ENCODE measurements at places on chromosomes 12 and 14.

DNA sequence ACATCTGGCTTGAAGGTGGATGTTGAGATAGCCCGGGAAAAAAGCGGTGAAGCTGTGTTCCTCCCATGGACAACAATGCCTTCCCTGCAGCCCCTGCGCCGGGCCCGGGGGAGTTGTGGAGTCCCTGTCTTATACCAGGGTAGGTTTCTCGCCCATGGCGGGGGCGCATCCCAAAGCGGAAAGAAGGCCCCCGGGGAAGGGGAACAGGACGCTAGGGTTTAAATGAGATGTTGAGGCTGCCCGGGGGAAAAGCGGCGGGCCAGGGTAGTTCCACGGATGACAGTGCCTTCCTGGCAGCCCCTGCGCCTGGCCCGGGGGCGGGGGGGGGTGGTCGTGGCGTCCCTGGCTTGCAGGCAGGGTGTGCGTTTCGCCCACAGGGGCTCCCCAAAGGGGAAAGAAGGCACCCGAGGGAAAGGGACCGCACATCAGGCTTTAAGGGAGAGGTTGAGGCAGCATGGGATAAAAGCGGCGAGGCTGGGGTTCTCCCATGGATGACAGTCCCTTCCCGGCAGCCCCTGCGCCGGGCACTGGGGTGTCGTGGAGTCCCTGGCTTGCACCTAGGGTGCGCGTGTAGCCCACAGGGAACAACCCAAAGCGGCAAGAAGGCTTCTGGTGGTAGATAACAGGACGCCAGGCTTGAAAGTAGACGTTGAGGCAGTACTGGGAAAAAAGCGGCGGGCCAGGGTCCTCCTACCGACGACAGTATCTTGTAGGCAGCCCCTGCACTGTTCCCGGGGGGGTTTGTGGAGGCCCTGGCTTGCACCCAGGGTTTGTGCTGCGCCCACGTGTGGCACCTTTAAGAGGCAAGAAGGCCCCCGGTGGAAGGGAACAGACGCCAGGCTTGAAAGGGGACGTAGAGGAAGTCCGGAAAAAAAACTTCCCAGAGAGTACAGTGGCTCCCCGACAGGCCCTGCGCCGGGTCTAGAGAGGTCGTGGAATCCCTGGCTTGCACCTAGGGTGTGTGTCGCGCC, 160.8 kb upstream of the ALG10B start:
- DNase-seq: no peak

GRCh38 chr14:90782892-90783291, 33.3 kb downstream of the TTC7B start:
- DNase-seq: no peak

DNA sequence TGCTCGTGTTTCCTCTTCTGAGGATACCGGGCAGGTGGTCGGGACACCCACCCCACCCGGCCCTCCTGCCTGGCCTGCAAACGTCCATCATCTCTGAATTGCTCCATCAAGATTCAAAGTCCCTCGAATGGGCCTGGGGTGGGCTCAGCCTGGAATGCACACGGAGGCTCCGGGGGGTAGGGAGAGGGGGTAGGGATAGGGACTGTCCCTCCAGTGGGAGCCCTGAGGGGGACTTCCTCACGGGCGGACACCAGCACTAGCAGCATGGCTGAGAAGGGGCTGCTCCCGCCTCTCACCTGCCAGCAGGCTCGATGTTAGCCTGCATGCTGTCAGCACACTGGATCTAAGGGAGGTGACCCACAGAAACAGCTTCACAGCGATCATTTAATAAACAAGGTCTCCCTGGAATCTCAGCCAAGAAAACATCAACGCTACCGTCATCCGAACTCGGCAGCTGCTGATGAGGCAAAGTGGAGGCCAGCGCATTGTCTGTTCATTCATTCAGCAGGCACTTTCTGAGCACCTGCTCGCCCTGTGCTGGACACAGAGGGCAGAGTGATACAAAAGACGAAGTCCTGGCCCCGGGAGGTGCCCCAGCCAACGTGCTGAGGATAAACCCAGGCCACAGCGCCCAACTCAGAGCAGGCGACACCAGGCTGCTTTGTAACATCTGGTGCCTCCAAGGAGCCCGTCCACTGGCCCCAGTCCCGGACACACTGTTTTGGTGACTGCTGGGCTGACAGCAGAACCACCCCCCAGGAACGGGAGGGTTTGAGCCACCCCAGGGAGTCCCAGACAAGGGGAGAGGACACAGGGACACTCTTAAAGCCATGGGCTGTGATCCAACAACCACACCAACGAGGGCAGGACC, 6.3 kb downstream of the TMEM179 start:
- no peak for DNase-seq

DNA sequence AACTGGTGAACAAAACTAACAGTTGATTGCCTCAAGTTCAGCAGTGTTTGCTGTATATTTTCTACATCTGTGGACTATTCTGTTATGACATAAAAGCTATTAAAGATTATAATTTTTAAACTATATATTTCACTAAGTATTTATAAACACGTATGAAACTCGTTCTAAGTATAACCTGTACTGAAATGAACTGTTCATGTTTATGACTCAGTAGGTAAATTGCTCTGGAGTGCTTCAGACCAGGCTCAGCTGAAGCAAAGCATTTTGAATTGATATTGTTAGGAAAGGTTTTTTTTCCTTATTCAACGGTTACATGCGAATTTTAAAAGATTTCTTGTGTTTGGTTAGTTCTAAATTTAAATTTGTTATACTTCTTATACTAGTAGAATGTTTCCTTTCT, 151.3 kb downstream of the RAD51B start:
- no peak for DNase-seq

- DNase-seq: peak; percentile 81
Measured at GRCh38 chr12:113048716-113049127, 7.8 kb upstream of the DTX1 start.

- no peak for DNase-seq
Measured at GRCh38 chr12:100646896-100647295, 73.4 kb downstream of the GAS2L3 start.

GRCh38 chr12:4817880-4818279, 91.8 kb upstream of the KCNA1 start:
- no peak for DNase-seq

GRCh38 chr14:56195704-56196103, 77.5 kb downstream of the PELI2 start:
- DNase-seq: no peak

DNA sequence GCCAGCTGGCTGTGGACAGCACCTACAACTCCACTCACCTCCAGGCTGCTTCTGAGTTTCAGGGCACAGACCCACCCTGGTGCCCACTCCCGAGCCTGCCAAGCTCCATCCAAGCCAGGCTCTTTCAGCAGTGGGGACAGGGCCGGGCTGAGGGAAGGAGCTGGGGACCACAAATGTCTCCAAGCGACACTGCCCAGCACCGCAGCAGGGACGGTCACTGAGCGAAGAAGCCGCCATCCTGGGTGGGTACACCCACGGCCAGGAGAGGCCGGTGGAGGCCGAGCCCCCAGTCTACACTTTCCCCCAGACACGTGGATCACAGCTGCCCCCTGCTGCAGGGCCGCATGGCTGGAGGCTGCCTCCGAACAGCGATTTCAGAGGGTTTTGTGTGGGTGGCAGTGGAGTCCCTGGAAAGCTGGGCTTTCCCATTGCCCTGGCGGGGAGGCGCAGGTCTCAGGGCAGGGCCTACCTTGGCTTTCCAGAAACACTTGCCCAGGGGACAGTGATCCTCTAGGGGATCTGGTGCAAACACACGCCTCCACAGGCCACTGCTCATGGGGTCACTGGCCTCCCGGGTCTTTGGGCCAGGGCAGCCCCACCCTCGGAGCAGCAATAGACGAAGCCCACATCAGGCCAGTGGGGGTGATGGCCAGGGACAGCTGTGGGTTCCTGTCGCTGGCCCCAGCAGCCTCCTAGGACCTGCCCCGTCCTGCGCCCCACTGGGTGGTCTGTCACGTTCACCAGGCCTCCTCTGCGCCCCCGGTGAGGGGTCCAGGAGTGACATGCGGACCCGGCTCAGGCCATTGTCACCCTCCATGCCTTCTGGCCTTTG, 1.2 kb upstream of the GPR132 start:
- DNase-seq: peak; percentile 67

DNA sequence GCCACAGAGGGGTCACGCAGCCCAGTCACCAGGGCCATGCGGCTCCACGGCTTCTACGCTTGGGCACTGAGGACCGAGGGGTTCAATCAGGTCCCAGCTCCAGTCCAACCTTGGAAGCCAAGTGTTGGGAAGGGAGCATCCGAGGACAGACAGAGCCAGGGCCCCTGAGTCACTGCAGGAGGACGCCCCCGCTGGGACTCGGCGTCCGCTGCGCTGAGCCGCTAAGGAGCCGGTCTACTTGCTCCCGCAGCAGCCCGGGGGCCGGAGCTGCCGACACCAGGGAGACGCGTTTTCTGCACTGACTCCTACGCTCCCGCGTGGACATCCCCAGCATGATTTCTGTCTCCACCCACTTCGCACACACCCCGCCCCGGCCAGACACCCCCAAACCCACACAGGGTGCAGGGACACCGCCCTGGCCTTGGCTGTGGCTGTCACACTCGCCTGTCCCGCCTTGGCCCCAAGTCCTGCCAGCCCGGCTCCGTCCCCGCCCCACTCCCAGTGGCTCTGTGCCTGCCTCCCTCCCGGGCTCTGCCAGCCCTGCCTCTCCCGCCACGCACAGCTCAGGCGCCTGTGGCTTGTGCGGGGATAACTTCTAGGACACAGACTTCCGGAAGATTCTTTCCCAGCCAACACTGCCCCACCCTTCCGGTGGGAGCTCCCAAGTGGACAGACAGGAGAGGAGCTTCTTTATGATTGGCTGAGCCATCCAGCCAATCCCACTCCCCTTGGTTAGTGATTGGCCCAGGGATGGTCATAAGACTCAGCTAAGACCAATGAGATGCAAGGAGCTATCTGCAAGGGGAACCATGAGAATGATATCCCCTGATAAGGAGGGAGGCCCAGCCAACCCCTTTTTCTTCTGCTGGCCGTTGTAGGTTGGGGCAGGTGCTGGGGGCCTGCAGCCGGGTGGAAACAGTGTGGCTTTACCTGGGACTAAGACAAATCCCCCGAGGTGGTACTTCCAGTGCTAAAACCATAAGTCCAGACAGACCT, 118.9 kb upstream of the SFSWAP start:
- no peak for DNase-seq

GRCh38 chr12:105454688-105455087, 124.2 kb downstream of the C12orf75 start:
- no peak for DNase-seq

DNA sequence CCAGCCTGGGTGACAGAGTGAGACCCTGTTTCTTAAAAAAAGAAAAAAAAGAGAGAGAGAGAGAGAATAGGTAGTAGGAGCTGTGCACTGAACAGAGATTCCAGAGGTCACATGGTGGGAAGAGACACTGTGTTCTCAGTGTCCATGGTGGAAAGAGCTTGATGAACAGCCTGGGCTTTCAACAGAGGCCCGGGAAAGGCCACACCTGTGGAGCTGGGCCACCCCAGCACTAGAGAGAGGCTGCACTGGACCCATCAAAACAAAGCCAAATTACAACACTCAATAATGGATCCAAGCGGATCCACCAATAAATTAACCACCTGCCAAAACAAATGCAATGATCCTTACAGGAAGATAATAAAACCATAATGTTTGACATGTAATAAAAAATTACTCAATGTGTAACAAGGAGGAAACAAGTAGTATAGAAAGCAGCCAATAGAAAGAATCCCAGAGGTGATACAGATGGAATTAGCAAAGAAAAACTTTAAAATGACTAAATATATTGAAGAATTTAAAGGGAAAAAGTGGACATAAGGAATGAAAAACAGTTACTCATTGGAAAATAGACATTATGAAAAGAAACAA, 44.8 kb upstream of the BCL2L14 start:
- DNase-seq: no peak

GRCh38 chr12:119749666-119750065, 81.7 kb downstream of the PRKAB1 start:
- DNase-seq: no peak

- DNase-seq: no peak
Measured at GRCh38 chr12:43306066-43306465, 245.9 kb downstream of the ADAMTS20 start.

GRCh38 chr12:54773593-54773992, 80.7 kb upstream of the MUCL1 start:
- no peak for DNase-seq

DNA sequence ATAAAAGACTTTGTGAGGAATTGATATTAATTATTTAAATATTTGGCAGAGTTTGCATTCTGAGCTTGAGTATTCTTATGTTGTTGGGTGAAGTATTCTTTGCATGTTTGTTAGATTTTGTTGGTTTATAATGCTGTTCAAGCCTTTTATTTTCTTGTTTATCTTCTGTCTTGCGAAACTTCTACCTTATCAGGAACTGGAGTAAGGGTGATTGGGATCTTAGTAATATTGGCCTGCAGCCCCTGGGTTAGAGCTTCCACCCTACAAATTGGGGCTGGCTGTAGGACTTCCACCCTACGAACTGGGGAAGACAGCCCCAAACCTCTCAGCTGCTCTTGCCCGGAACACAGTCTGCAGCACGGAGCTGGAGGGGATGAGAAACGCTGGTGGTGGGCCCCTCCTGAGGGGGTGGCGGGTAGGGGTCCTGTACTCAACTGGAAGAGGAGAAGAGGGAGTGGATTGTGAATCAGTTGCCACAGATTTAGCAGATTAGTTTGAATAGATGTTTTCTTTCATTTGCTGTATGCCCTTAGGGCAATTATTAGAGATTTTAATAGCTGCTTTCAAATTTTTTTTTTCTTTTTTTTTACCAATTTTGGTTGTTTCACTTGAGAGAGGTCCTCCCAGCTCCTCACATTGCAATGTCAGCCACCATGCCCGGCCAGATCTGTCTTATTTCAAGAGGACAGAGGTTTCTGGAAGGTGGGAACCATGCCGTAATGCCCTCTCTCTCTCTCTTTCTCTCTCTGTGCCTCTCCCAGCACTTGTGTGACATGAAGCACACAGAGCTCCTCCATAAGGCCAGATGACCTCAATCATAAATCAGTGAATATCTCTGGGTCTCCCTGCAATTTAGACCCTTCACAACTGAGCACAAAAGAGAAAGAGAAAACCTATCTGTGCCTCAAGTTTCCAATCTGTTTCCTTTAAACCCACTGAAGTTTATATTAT, 123.4 kb downstream of the DICER1 start:
- peak; percentile 31 for DNase-seq

DNA sequence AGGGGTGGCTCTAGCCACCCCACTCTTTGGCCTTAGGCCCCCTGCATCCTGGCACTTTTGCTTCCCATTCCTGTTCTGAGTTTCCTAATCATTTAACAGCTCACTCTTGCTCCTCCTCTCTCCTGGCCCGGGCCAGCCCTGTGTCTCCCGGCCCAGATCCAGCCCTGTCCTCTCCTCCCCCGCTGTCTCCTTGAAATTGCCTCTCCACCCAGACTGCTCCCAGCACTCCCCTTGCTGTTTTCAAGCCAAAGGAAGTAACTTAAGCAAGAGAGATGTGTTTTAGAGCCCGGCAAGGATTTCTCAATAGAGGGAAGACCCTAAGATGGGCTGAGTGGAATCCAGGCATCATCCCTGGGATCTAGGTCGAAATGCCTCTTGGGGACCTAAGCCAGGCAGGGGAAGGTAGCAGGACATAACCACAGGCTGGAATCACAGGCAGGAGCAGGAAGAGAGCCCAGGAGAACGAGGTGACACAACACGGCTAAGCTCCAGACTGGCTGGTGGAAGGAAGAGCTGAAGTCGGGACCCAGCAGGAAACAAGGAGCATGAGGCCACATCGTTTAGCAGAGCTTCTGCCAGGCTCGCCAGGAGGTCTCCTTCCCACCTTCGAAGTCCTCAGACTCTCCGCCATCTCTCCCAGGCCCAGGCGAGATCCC, 2.0 kb upstream of the LRP1-AS start:
- DNase-seq: no peak

Measured in activated effector memory CD4-positive, alpha-beta T cell treated with anti-CD3 and anti-CD28 coated beads, Interleukin-2, amount 50 U/mL, for 16 hours (primary cell).